ENCODE measurements at places on chromosomes 16 and 17.

GRCh38 chr17:31476525-31477416 is 85.3 kb downstream of the RAB11FIP4 start:
- ATAC-seq: no peak

- ATAC-seq: no peak
Observed at GRCh38 chr17:58520843-58521430, 6.5 kb upstream of the MTMR4 start.

GRCh38 chr16:17397499-17397891 is 73.3 kb downstream of the XYLT1 start:
- no peak for ATAC-seq

GRCh38 chr17:37551788-37552187 is 57.4 kb downstream of the SYNRG start:
- ATAC-seq: no peak

- ATAC-seq: no peak
Observed at GRCh38 chr16:14146445-14146844, 75.3 kb downstream of the MRTFB start.

GRCh38 chr17:16415031-16415924 is at the start of gene TRPV2:
TSS of gene TRPV2 (plus strand) at chr17:16415571. CDS start at chr17:16417669, 2,098 bp downstream.
- peak; percentile 65 for ATAC-seq

GRCh38 chr16:83958137-83958845 is 5.3 kb downstream of the OSGIN1 start:
- ATAC-seq: no peak

DNA sequence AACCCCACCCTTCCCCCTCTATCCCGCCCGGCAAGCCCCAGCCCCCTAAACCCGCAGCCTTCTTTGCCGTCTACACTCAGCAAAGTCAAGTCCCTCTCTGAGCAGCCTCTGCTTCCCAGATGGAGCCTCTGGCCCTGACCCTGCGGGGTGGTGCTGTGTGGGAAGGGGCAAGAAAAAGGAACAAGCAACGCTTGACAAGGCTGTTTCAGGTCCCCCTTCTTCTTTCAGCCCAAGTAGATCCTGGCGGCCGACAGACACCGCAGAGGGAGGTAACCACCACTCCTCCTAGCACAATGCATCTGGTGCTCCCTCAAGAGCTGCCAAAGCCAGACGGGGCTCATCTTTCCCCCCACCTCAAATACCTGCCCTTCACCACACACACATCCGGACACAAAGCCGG is 178.3 kb downstream of the ENGASE start:
- peak; percentile 58 for ATAC-seq

GRCh38 chr17:8072729-8073461 is 14.6 kb downstream of the ALOX12B start:
- ATAC-seq: no peak

DNA sequence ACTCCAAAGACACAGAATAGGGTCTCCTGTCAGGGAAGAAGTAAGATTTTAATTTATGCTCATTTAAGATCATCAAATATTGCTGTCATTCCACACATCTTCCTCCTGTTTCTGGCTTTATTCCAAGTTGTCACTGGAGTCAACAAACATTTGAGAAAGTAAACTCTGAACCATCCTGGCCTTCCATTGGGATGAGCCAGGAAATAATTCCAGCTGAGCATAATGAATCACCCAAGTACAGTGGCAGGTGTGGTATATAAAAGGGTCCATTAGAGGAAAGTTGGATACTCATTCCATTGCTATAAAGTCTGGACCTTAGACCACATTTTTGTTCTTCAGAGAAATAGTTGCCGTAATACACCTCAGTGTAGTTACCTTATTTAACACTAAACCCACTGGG is 246.1 kb downstream of the SLC39A11 start:
- no peak for ATAC-seq

- ATAC-seq: no peak
Observed at GRCh38 chr17:8468980-8469379, 33.3 kb downstream of the NDEL1 start.

- no peak for ATAC-seq
Observed at GRCh38 chr17:1095090-1095852, 84.5 kb downstream of the ABR start.

DNA sequence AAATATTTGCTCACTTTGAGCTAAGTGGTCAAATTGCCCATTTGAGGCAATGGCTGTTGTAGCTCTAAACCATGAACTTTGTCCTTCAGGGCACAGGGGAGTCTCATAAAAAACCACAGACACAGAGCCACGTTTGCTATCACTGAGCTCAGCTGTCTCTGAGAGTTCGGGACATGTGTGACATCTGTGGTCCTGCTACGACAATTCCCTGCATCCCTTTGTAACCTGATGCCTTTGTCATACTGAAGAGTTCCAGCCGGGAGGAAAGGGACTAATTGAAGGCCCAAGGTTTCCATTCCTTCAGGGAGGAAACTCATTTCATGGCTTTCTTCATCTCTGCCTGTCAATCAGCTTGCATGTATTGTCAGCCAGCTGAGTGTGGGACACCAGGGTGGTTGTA is 599.4 kb upstream of the CDH5 start:
- ATAC-seq: no peak

DNA sequence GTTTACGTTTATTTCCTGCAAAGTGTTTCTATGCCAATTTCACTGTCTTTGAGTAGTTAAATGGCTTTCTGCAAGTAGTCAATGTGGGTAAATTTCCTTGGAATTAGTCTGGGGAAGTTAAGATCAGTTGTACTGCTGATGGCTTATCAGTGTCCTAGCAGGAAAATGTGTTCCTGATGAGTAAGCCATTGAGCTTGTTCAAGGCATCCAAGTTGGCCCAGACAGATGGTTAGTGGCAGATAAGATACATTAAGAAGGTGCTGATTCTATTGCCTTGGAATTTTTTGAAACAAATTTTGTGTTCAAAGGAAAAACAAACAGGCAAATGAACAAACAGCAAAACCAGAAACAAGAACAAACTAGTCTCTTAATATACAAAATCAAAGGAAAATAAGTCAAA is 258.4 kb downstream of the MAP2K6 start:
- no peak for ATAC-seq

DNA sequence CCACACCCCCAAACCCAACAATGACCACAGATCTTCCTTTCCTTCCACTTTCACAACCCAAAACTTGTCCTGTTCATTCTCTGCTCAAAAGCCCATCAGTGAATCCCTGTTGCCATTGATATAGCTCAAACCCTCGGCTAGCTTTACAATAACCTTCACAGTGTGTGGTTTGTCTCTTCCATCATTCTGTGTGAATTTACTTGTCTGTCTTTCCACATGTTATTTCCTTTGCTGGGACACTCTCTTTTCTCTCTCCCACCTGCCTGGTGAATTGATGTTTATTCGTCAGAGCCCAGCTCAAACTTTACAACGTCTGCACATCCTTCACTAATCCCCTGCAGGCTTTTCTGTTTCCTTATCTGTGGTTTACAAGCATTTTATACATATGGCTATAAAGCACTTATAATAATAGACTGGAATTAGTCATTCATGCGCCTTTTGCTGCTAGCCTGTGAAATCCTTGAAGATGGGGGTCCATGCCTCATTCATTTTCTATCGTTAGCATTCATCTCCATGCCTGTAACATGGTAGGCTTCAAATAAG is 114.4 kb downstream of the CDH13 start:
- no peak for ATAC-seq

- ATAC-seq: peak; percentile 71
Observed at GRCh38 chr16:17346621-17347569, 123.9 kb downstream of the XYLT1 start.

- no peak for ATAC-seq
Observed at GRCh38 chr17:82613283-82614094, 34.8 kb downstream of the WDR45B start.

DNA sequence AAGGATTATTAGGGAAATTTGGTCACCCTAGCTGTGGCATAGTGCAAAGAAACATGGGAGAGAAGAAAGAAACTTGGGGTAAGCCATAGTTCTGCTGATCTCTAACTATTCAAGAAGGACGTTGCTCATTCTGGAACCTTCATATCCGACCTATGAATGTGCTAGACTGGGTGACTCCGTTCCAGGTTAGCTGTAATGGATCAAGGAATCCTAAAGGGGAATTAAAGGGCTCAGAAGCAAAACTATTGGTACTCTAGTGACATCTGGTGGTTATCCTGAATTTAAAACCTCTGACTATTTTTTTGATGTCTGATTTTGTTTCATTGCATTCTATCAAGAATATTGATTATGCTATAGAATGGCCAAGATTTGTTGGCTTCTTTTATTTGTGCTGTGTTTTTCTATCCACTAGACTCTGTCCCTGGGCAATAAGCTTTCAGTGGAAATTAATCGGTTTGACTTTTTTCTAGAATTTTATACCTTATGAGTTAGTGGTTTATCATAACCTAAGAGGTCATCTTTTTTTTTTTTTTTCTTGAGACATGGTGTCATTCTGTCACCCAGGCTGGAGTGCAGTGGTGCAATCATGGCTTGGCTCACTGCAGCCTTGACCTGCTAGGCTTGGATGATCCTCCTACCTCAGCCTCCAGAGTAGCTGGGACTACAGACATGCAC is 19.5 kb downstream of the PCTP start:
- no peak for ATAC-seq

- no peak for ATAC-seq
Observed at GRCh38 chr17:82444941-82445521, 5.5 kb downstream of the CYBC1 start.

- ATAC-seq: no peak
Observed at GRCh38 chr17:76039121-76039520, 12.0 kb upstream of the EVPL start.

DNA sequence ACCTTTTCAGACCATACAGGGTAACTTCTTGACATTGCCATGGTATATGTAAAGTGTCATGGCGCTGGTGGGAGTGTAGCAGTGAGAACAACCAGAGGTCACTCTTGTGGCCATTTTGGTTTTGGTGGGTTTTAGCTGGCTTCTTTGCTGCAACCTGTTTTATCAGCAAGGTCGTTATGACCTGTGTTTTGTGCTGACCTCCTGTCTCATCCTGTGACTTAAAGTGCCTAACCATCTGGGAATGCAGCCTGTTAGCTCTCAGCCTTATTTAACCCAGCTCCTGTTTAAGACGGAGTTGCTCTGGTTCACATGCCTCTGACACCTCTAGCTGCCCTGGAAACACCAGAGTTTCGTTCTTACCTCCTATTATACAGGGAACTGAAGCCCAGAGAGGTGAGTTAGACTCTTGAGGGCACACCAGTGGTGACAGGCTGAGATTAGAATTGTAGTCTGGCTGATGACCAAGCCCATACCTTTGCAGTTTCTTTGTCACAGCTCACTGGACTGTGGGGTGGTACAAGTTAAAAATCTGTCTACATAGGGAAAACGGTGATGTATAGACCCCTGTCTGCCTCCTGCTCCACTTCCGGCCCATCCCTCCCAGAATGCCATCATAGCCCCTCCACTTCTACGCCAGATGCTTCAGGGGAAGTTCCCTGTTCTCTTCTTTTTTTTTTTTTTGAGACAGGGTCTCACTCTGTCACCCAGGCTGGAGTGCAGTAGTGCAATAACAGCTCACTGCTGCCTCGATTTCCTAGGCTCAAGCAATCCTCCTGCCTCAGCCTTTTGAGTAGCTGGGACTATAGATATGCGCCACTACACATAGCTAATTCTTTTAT is 21.0 kb downstream of the KSR1 start:
- ATAC-seq: peak; percentile 38

- no peak for ATAC-seq
Observed at GRCh38 chr16:85436207-85436606, 176.9 kb upstream of the GSE1 start.

GRCh38 chr16:50478075-50478772 is 70.0 kb upstream of the NKD1 start:
- ATAC-seq: no peak

DNA sequence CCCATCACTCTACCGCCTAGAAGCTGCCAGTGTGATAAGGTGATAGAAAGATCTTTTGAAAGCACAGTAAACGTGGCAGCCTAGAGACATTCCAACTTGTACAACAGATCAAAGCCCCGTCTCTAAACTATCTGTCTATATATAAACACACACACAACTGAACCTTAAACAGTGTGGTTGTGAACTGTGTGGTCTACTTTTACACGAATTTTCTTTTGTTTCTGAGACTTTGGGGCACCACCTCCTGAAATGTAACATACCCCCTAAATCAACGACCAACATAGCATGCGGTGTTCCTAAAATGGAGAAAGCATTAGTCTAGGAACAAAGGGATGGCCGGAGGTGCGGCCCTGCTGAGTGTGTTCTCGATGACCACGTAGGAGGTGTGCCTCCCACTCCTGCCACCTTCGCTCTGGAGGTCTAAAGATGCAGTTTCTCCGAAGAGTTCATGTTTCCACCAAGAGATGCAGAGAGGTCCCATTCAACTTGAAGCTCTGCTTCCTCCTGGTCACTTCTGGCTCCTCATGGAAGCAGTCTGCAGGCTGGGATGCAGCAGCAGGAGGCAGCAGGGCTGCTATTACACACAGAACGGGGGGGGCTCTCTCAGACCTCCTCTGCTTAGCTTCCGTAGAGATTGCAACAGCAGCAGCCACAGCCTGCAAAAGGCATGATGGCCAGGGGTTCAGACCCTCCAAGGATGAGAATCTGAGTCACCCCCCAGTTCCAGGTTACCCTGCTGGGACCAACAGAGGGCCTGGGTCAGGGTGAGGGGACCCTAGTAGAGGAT is 22.6 kb upstream of the USP10 start:
- ATAC-seq: no peak

- ATAC-seq: no peak
Observed at GRCh38 chr17:68602289-68602688, 1.1 kb upstream of the FAM20A start.

- peak; percentile 98 for ATAC-seq
Observed at GRCh38 chr16:87895641-87896141, 26.4 kb upstream of the SLC7A5 start.

DNA sequence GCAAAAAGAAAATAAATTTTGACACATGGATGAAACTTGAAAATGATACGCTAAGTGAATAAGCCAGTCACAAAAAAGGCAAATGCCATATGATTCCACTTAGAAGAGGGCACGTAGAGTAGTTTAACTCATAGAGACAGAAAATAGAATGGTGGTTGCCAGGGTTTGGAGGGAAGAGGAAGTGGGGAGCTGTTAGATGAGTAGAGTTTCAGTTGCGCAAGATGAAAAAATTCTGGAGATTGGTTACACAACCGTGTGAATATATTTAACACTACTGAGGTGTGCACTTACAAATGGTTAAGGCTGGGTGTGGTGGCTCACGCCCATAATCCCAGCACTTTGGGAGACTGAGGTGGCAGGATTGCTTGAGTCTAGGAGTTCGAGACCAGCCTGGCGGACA is 93.4 kb upstream of the TMEM132E start:
- ATAC-seq: no peak

- ATAC-seq: no peak
Observed at GRCh38 chr17:16191604-16192003, 23.7 kb downstream of the NCOR1 start.

GRCh38 chr17:79506150-79506870 is 104.5 kb downstream of the RBFOX3 start:
- no peak for ATAC-seq

DNA sequence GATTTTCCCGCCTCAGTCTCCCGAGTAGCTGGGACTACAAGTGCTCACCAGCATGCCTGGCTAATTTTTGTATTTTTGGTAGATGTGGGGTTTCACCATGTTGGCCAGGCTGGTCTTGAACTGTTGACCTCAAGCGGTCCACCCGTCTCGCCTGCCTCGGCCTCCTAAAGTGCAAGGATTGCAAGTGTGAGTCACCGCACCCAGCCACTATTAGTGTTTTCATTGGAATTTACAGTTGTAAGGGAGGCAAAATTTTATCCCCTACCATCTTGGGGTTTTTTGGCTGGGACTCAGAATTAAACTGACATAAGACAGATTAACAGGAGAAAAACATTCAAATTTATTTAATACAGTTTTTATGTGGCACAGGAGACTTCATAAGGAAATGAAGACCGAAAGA is 12.3 kb upstream of the MYCBPAP start:
- ATAC-seq: no peak

- ATAC-seq: no peak
Observed at GRCh38 chr17:57259817-57260216, 3.5 kb downstream of the MSI2 start.

All from stimulated activated memory B cell treated with anti-CD40 and anti-IgM and Interleukin-4, amounts not matched to agents 10 μg/mL and 1 μg/mL and 100 μg/mL, for 72 hours (primary cell).